Skeletal muscle cell (primary cell): ENCODE measurements at places on chromosomes 6 and 20.

- DNase-seq = no peak
Measured at GRCh38 chr20:44866703-44867335, 18.7 kb upstream of the YWHAB start.

GRCh38 chr6:155419161-155419560 lies 36.5 kb downstream of the NOX3 start:
- DNase-seq = no peak

DNA sequence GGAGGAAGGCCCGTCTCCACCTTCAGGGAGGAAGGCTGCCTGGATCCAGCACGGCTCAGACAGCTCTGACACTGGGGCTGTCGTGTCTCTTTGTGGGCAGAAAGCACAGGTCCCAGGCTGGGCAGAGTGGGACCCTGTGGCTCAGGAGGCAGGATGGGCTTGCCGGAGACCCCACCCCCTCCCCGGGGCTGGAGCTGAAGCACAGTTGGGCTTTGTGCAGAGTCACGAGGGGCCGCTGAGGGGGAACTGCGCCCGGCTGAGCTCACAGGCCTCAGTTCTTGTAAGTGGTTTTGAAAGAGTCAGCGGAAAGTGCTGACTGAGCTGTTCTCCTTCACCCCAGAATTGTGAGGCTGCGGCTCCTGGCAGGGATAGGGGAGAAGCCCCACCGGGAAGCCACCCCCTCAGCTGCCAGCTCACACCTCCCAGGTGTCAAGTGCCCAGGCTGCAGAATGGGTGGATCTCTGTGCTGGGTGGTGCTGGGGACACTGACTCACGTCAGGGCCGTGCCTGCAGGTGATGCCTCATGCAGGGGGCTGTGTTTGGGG lies 145.5 kb upstream of the RNF24 start:
- DNase-seq = peak; percentile 41

DNA sequence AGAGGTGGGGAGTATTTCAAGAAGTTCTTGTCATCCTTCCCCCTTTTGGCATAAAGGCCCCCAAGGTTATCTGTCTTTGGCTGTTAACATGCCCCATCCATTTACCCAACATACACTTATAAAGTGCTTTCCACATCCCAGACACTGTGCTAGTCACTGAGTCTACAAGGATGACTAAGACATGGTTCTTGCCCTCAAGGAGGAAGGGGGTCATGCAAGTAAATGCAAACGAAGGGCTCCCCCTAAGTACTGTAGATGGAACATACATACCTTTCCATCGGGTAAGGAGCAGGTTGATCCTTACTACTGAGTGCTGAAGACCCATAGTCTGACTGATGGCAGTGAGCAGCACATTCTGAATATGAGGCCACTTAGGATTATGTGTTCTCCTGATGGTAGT lies 38.3 kb downstream of the HECA start:
- no peak for DNase-seq

- no peak for DNase-seq
Measured at GRCh38 chr6:166104107-166104506, 63.5 kb downstream of the TBXT start.

- no peak for DNase-seq
Measured at GRCh38 chr6:15017261-15017660, 228.6 kb upstream of the JARID2 start.

DNA sequence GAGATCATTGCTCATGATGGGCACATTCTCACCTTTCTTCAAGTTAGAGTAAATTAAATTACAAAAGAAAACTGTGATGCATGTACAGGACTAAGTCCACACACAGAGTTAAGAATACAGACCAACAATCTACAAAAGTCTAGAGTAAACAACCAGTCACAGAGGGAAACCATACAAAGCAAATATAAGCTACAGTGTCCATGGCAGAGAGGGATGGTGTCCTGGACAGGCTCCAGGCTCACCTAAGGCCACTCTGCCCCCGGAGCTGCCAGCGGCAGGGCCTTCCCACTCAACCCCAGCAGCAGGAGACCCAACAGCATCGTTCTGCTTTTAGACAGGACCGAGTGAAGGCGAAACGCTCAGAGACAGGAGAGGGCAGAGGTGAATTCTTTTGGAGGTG lies 16.0 kb downstream of the PDE10A start:
- no peak for DNase-seq

DNA sequence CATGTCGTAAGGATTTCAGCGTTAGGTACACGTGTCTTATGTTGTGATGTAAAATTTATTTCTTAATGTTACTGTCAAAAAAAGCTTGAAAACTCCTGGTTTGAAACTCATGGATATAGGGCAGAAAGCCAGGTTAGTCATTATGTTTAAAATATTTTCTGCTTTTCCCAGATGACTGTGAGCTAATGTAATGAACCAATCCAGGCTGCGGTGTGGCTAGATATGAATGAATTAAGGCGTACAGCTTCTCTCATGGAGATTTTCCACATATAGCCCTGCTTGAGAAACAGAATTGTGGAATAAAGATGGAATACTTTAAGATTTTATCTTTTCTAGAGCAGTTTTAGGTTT lies 80.3 kb upstream of the STMND1 start:
- DNase-seq = peak; percentile 57

- no peak for DNase-seq
Measured at GRCh38 chr6:64010010-64010409, 374.4 kb downstream of the PHF3 start.

GRCh38 chr6:104187616-104188015 lies 672.1 kb downstream of the HACE1 start:
- no peak for DNase-seq

DNA sequence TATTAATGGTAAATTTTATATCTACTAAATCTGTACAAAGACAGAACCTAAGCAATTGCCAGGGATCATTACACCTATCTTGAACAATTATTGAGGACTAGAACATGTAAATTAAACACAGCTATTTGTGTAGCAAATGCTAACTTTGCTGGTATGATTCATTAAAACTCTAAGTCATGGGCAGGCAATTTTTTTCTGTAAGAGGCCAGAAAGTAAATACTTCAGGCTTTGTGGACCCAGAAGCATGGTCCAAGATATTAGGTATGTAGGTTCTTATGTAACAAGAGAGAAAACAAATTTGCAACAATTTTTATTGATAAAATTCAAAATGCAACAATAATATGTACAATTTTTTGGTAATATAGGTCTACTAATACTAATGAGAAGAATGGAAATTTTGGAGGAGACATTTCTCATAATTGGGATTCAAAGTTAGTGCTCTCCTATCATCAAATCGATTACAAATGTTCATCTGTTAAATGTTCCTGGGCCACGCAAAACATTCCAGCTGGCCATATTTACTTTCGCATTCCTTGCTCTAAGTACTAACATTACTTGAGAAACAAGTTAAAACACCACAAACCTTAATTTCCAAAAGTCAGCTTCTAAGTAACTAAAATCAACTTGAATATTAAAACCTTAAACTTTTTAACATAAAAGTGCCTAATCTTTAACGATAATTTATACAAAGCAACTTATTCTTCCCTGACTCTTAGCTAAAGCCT lies 4.3 kb downstream of the TMEM30A start:
- no peak for DNase-seq

GRCh38 chr6:134724771-134725340 lies 225.0 kb downstream of the ALDH8A1 start:
- no peak for DNase-seq
